Inflammatory macrophage treated with lipopolysaccharide for 4 hours (primary cell): ENCODE measurements at places on chromosomes 2 and 18.

GRCh38 chr2:17136877-17137276 lies 381.4 kb downstream of the RAD51AP2 start:
- no peak for DNase-seq

DNA sequence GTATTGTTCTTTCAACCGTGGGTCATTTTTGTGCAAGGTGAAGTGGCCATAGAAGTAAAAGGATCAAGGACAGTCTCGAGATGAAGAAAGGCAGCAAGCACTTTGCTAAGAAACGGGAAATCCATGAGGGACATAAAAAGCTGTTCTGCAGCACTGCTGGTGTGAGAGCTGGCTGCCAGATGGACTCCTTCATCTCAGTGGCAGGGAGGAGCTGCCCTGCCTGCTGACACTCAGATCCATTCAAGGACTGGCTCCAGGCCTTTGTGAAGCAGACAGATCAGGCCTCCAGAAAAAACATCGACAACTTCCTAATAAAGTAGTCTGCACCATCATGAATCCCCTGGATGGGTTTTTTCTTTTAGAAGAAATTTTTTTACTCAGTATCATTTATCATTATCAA lies 29.5 kb downstream of the RMC1 start:
- DNase-seq = no peak

DNA sequence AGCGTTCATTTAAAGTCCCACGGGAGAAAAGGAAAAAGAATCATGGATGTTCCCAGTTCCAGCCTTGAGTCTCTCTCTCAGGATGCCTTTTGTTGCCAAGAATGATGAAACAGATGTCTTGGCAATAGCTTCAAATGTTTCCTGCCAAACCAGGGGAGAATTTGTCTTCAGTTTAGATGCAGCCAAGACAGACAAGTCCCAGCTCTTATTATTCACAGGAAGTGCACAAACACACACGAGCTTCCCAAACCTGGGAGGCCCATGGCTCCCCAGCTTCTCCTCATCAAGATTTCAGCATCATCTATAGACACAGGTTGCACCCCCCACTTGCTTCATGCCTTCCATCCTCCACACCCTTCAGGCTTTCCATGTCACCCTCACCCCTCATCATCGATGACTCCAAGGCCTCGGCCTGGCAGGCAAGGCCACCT lies 45.9 kb downstream of the HS1BP3 start:
- no peak for DNase-seq

GRCh38 chr2:99692785-99693184 lies 203.0 kb upstream of the REV1 start:
- no peak for DNase-seq

DNA sequence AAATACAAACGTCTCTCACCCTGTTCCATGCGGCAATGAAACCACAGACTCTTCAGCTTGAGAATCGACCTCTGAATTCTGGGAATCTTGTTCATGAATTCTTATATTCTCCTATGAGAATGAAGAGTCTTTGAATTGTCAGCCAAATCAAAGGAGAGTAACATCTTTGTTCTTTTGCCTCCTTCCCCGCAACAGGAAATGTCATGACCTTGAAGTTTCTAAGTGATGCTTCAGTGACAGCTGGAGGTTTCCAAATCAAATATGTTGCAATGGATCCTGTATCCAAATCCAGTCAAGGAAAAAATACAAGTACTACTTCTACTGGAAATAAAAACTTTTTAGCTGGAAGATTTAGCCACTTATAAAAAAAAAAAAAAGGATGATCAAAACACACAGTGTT lies 21.8 kb downstream of the TNFAIP6 start:
- no peak for DNase-seq

DNA sequence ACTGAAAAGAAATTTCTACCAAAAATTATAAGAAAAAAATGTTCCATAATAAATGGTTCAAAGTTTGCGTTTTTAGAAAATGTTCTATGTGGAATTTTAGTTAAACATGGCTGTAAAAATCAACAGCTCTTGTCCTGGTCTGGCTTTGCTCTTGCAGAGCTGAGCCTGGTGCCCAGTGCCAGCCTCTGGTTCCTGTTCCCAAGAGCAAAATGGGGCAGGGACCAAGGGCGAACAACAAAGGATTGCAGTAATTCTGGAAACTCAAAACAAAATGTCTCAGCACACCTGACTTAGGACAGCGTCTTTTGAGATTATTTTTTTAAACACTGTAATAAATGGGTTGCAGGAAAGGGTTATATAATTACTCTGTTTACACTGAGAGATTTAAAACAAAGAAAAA lies 174.7 kb downstream of the ANAPC1 start:
- DNase-seq = no peak

DNA sequence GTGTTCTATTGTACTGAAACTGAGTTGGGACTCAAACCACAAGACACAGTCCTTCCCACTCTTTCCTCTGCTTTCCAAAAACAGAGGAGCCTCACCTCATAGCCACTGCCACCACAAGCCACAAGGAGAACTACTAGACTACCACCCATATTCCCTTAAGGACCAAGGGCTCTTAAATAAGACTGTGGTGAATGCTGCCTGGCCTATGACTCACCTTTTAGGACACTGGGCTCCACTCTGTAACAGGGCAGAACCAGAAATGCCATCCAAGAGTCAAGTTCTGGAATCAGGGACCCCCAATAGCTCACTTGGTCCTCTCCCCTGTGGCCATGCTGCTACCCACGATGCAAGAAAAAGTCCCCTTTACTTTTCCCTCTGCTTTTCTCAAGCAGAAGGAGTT lies 851.4 kb downstream of the BCL11A start:
- no peak for DNase-seq

DNA sequence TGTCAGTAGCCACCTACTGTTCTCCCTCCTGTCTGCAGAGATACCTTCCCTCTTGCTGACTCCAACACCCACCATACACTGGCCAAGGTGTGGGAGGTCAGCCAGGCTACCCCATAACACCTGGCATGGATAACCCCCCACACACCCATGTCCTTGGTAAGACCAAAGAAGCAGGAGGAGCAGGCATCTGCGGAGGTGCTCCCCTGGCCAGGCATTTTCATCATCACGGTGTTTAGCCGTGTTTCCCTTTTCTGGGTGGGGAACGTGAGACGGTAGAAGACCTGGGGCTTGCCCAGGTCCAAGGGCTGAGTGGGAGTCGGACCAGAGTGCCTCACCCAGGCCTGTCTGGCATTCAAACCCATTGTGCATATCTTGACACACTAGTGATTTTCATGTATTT lies 150.3 kb downstream of the SMAD7 start:
- DNase-seq = no peak

GRCh38 chr2:199693861-199694260 lies 157.1 kb downstream of the FTCDNL1 start:
- no peak for DNase-seq

DNA sequence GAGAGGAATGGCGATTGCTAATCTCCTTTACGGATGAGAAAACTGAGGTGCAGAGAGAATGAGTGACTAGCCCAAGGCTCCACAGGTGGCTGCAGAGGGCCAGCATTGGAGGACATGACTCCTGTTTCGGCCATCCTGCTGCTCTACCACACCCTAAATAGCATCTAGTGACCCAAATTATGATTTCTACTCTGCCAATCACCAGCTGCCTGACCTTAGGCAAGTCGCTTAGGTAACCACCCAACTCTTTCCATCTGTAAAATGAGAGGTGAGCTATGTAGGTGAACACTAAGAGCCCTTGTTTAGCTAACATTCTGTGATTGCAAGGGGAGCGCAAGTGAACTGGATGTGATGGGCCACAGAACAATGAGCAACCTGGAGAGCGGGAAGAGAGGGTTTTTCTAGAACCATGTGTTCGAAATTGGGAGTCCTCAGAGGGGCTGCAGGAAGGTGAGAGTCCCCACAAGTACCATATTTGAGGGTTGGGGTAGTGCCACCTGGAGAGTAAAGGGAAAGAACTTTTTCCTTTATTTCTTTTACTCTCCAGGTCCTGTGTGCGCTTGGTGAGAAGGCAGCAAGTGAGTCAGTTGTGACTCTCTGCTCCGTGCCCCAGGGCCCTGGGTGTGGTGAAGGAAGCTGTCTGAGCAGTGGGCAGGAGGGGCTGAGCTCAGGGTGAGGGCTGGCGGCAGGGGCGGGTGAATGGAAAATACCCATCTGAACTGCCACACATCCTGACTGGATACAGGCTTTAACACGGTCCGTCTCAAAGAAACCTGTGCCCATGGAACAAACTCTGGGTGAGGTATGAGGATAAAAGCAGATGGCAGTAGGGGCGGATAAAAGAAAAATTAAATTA lies 2.4 kb downstream of the CYP27C1 start:
- no peak for DNase-seq

- peak; percentile 18 for DNase-seq
Measured at GRCh38 chr2:55862246-55862645, 61.3 kb downstream of the EFEMP1 start.

- DNase-seq = no peak
Measured at GRCh38 chr2:9221223-9221622, 14.6 kb downstream of the ASAP2 start.

GRCh38 chr2:215019521-215020145 lies 118.8 kb downstream of the ABCA12 start:
- no peak for DNase-seq

GRCh38 chr18:4270016-4270415 lies 185.1 kb downstream of the DLGAP1 start:
- no peak for DNase-seq

DNA sequence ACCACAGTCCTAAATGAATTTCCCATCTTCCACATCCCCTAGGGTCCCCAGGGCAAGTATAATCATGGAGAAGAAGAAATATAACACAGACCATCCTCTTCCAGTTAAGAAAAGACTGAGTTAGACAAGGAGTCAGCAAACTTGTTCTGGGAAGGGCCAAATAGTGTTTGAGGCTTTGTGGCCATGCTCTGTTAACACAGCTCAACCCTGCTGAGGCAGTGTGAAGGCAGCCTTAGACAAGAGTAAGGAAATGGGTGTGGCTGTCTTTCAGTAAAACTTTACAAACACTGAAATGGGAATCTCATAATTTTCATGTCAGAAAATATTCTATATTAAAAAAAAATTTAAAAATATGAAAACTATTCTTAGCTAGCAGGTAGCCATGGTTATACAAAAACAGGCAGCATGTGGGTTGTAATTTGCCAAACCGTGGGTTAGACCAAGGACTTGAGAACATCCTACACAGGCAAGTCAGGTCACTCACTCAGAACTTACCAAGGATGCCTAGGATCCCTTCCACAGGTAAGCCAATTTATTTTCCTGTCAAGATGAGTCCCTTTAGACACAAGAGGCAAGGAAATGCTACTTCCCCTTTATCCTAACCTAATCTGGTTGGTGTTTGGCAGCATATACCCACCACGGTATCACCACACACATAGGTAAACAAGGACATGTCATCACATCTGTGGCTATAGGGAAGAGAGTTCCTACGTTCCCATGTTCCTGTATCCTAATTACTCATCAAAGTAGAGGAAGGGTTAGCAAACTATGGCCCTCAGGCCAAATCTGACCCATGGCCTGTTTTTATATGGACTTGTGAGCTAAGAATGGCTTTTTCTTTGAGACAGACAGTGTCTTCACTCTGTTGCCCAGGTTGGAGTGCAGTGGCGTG lies 31.9 kb downstream of the C2orf74 start:
- DNase-seq = no peak

DNA sequence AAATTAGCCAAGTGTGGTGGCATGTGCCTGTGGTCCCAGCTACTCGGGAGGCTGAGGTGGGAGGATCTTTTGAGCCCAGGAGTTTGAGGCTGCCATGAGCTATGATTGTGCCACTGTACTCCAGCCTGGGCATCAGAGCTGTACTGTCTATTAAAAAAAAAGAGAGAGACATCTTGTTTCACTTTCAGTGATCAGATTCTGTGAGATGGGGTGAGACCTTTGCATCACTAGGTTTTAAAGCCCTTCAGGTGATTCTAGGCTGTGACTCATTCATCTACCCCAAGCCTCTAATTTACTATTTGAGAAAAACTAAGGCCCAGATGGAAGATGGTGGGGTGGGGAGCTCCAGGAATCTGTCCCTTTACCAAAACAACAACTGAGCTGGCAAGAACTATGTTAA lies 7.1 kb downstream of the C2orf92 start:
- no peak for DNase-seq
